Naive B cell (primary cell): ENCODE measurements at places on chromosomes 2 and 18. TPM values are rescaled to one million over a fixed set of nuclear protein-coding genes. Genes with fewer than 3 reads are reported as not detected.

- peaks cover 17% of the 10 kb centered on the region for H3K4me1 ChIP-seq
- no peak overlapping the region for H3K4me3 ChIP-seq
- peaks cover 35% of the 10 kb centered on the region for H3K36me3 ChIP-seq
- no peak for DNase-seq
- no peaks in the 10 kb centered on the region for H3K27me3 ChIP-seq
Measured at GRCh38 chr18:24071029-24071428, 56.5 kb downstream of the TTC39C start.

DNA sequence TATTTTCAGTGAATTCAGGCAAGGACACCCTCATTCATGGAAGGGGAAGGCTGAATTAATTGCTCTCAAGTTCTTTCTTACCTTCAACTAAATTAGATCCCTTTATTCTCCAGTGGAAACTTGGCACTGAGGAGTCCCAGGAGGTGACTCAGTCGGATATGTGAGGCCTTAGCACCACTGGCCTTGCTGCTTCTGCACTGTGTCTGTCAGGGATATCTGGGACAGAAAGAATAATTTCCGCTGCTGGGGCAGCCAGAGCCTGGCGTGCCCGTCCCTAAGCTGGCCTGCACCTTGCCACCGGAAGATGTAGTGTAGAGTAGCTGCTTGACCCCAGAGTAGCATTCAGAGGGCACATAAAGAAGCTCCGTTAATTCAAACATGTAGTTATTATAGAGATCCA, 53.4 kb downstream of the LIMS1 start:
- no peaks in the 10 kb centered on the region for H3K36me3 ChIP-seq
- H3K4me1 ChIP-seq: peaks cover 37% of the 10 kb centered on the region
- H3K4me3 ChIP-seq: peak overlapping the region; percentile 80
- H3K27ac ChIP-seq: peak overlapping the region; percentile 76

- peaks cover 3% of the 10 kb centered on the region for H3K4me1 ChIP-seq
- DNase-seq: no peak
- no peaks in the 10 kb centered on the region for H3K27me3 ChIP-seq
- H3K27ac ChIP-seq: no peak overlapping the region
- H3K4me3 ChIP-seq: no peak overlapping the region
Measured at GRCh38 chr2:99554238-99554637, 64.4 kb upstream of the REV1 start.

DNA sequence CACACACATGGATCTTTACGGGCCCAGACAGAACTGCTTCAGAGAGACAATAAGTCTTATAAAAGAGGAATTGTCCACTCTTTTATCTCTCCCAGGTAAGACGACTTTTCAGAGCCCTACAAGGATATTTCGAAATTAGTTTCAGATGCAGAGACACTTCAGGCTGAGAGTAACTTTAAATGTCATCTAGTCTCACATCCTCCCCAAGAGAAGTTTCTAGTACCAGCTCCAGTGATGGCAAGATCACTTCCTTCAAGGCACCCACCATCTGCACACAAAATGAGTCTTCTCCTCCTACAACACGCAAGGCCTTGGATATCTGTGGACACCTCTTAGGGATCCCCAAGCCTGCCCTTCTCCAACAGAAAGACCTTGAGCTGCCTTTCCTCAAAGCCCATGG, 39.0 kb upstream of the KLHL29 start:
- no peak overlapping the region for H3K27ac ChIP-seq
- peaks cover 6% of the 10 kb centered on the region for H3K27me3 ChIP-seq
- no peaks in the 10 kb centered on the region for H3K36me3 ChIP-seq
- no peak for DNase-seq
- H3K4me3 ChIP-seq: no peak overlapping the region
- no peaks in the 10 kb centered on the region for H3K4me1 ChIP-seq

DNA sequence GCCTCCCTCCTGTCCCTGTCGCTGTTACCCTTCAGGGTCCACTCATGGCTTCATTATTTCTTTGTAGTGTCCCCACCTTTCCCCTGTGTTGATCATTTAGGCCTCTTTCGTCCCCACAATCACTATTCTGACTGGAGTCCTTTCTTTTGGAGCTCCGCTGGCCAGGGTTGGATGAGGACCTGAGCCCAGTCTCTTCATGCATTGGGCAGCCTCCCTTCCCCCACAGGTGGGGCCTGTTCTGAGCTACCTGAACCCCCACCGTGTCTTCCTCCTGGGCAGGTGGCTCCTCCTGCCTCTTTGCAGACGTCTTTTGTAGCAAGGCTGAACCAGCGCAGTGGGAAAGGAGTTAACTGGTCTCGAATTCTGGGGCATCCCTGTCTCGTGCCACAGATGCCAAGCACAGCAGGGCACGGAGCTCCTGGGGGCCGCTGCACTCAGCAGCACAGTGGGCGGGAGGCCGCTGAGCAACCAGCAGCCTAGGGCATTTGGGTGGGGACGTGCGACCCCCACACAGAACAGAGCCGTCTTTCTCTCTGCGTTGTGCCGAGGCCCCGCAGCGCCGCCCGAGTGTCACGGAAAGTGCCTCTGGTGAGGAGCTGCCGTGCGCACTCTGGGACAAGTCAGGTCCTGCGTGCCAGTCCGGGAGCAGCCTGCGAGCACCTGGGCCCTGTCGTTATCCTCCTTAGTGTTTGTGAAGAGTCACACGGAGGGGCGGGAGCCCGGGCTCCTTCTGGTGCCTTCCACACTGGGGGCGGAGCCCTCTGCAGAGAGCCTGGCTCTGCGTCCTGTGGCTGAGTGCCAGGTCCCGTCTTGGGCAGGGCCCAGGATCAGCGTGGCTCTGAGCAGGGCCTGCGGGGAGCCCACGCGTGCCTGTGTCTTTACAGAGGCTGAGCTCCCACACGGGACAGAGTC, 130.1 kb downstream of the NFATC1 start:
- H3K36me3 ChIP-seq: no peaks in the 10 kb centered on the region
- no peaks in the 10 kb centered on the region for H3K27me3 ChIP-seq
- no peak for DNase-seq
- peaks cover 50% of the 10 kb centered on the region for H3K4me1 ChIP-seq

GRCh38 chr18:57234346-57234745, 87.5 kb downstream of the BOD1L2 start:
- H3K4me1 ChIP-seq: no peaks in the 10 kb centered on the region
- no peak overlapping the region for H3K4me3 ChIP-seq
- no peak overlapping the region for H3K27ac ChIP-seq
- peaks cover 13% of the 10 kb centered on the region for H3K27me3 ChIP-seq
- H3K36me3 ChIP-seq: no peaks in the 10 kb centered on the region

DNA sequence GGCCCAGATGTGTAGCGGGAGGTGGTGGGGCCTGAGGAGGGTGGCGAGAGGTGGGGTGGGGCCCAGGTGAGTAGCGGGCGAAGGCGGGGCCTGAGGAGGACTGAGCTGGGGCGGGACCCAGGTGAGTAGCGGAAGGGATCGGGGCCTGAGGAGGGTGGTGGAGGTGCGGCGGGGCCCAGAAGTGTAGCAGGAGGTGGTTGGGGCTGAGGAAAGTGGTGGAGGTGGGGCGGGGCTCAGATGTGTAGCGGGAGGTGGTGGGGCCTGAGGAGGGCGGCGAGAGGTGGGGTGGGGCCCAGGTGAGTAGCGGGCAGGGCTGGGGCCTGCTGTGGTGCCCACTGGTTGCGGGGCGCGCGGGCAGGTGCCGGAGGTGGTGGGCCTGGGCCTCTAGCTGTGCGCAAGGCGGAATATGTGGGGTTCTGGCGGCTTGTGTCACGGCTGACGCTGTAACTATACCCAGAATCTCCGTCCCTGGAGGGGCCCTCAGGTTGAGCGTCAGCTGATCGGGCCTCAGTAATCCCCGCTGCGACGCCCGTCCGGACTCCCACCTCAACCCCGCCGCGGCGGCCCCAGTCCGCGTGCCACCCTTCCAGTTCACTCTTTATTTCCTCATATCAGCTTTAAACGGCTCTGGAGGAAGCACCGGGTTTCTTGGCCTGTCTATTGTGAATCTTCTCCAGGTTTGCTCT, 866 bp upstream of the SF3B6 start:
- peak overlapping the region; percentile 97 for H3K27ac ChIP-seq
- H3K36me3 ChIP-seq: no peaks in the 10 kb centered on the region
- no peak for DNase-seq
- H3K4me3 ChIP-seq: peak overlapping the region; percentile 98

GRCh38 chr2:127674241-127675209, 805 bp downstream of the LIMS2 start:
- peak overlapping the region; percentile 77 for H3K4me3 ChIP-seq
- peak overlapping the region; percentile 61 for H3K27ac ChIP-seq
- peaks cover 15% of the 10 kb centered on the region for H3K4me1 ChIP-seq
- H3K27me3 ChIP-seq: peaks cover 30% of the 10 kb centered on the region
- H3K36me3 ChIP-seq: no peaks in the 10 kb centered on the region

GRCh38 chr2:129778584-129778877, 200.9 kb upstream of the RAB6C start:
- no peaks in the 10 kb centered on the region for H3K36me3 ChIP-seq
- no peaks in the 10 kb centered on the region for H3K4me1 ChIP-seq
- DNase-seq: no peak
- H3K27me3 ChIP-seq: peaks cover 35% of the 10 kb centered on the region
- H3K4me3 ChIP-seq: no peak overlapping the region

- no peak for DNase-seq
- no peaks in the 10 kb centered on the region for H3K4me1 ChIP-seq
- no peak overlapping the region for H3K27ac ChIP-seq
- H3K27me3 ChIP-seq: peaks cover 12% of the 10 kb centered on the region
- H3K36me3 ChIP-seq: no peaks in the 10 kb centered on the region
Measured at GRCh38 chr2:235964787-235965390, 203.3 kb downstream of the GBX2 start.

GRCh38 chr2:64652231-64653108, 1.2 kb downstream of the SERTAD2 start:
- H3K36me3 ChIP-seq: no peaks in the 10 kb centered on the region
- H3K4me3 ChIP-seq: peak overlapping the region; percentile 90
- peaks cover 51% of the 10 kb centered on the region for H3K4me1 ChIP-seq
- DNase-seq: peak; percentile 35
- H3K27ac ChIP-seq: peak overlapping the region; percentile 97
- no peaks in the 10 kb centered on the region for H3K27me3 ChIP-seq

DNA sequence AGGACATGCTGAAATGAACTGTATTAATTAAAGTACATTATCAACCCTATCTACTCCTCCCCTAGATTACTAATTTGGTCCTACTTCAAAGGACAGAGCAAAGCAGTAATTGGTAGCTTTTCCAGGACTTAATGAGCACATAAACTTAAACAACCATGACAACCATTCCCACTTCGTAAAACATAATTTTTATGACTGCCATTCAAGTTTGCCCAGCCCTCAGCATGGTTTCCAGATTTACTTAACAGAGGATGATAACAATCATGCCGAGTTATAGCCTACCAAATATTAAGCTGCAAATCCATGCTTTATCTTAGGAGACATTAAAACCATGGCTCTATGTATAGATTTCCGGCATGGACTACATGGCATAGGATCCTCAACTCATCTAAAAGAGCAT, 401.1 kb upstream of the CHAC2 start:
- H3K4me3 ChIP-seq: no peak overlapping the region
- H3K27me3 ChIP-seq: no peaks in the 10 kb centered on the region
- H3K36me3 ChIP-seq: no peaks in the 10 kb centered on the region
- no peak for DNase-seq
- H3K4me1 ChIP-seq: no peaks in the 10 kb centered on the region

GRCh38 chr2:120969613-120970355, 234.1 kb downstream of the GLI2 start:
- no peak overlapping the region for H3K4me3 ChIP-seq

- no peak for DNase-seq
- no peak overlapping the region for H3K27ac ChIP-seq
- peaks cover 12% of the 10 kb centered on the region for H3K4me1 ChIP-seq
- no peak overlapping the region for H3K4me3 ChIP-seq
Measured at GRCh38 chr2:105188343-105188742, 53.2 kb upstream of the GPR45 start.

- DNase-seq: no peak
- no peaks in the 10 kb centered on the region for H3K36me3 ChIP-seq
- no peaks in the 10 kb centered on the region for H3K4me1 ChIP-seq
- H3K27me3 ChIP-seq: peaks cover 24% of the 10 kb centered on the region
- H3K4me3 ChIP-seq: no peak overlapping the region
- H3K27ac ChIP-seq: no peak overlapping the region
Measured at GRCh38 chr18:58856881-58857280, 7.8 kb upstream of the ZNF532 start.

DNA sequence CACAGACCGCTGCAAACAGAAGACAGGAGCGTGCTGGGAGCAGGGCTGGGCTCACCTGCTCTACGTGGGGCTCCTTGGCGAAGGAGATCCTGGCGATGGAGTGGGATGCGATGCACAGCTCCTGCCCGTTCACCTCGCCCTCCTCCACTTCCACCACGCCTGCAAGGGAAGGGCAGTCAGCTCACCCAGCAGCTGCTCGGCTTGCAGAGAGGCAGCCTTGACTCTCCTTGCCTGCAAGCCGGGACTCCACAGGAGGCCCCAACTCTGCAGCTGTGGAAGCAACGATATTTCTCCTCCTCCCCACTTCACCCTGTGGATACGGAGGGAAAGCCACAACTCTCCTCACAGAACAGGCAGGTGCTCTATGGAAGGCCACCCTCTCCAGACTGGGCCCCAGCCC, 35.1 kb downstream of the THAP4 start:
- H3K27ac ChIP-seq: no peak overlapping the region
- peaks cover 16% of the 10 kb centered on the region for H3K36me3 ChIP-seq
- no peaks in the 10 kb centered on the region for H3K4me1 ChIP-seq
- no peaks in the 10 kb centered on the region for H3K27me3 ChIP-seq
- no peak for DNase-seq

GRCh38 chr18:26133652-26134051, at the start of gene PSMA8:
Gene PSMA8 (plus strand): TSS chr18:26133869. CDS start chr18:26133966, 97 bp downstream.
- no peaks in the 10 kb centered on the region for H3K27me3 ChIP-seq
- H3K36me3 ChIP-seq: no peaks in the 10 kb centered on the region
- peak; percentile 42 for DNase-seq
- no peaks in the 10 kb centered on the region for H3K4me1 ChIP-seq
- peak within 1 kb of the TSS; percentile 65 for H3K4me3 ChIP-seq

DNA sequence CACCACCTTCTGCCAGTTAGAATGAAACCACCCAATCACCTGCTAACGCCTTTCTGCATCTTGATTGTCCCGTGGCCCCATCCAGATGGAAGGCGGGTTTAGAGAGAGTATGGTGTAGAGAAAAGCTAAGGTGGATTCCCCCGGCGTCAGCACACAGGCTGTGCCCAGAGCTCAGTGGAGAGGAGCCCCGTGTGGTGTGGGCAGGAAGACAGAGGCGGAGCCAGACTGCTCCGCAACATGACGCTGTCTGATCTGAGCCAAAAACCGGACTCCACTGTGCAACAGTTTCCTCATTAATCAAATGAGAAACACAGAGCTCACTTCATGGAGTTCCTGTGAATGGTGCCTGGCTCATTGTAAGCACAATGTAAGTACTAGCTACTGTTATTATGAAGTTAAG, 448.1 kb upstream of the SMIM21 start:
- no peak for DNase-seq
- peak overlapping the region; percentile 24 for H3K27ac ChIP-seq
- no peaks in the 10 kb centered on the region for H3K27me3 ChIP-seq
- H3K36me3 ChIP-seq: no peaks in the 10 kb centered on the region
- no peak overlapping the region for H3K4me3 ChIP-seq

GRCh38 chr2:50648041-50648700, 383.8 kb downstream of the NRXN1 start:
- no peaks in the 10 kb centered on the region for H3K27me3 ChIP-seq
- H3K4me1 ChIP-seq: no peaks in the 10 kb centered on the region
- H3K4me3 ChIP-seq: no peak overlapping the region
- DNase-seq: no peak

ECEL1 gene
- not detected for polyA plus RNA-seq

G6PC2 gene
- polyA plus RNA-seq: not detected

GTF2A1L gene
- not detected for polyA plus RNA-seq

MEP1B gene
- not detected for polyA plus RNA-seq

DNAH6 gene
- polyA plus RNA-seq: 0.69 TPM

TACR1 gene
- polyA plus RNA-seq: not detected

ANKRD30B gene
- not detected for polyA plus RNA-seq

MAP3K19 gene
- polyA plus RNA-seq: not detected

ZAP70 gene
- 3.6 TPM for polyA plus RNA-seq

COPS9 gene
- 201 TPM for polyA plus RNA-seq

FAHD2B gene
- polyA plus RNA-seq: 5.1 TPM
